Fibroblast of pulmonary artery (primary cell): ENCODE measurements at places on chromosomes 5 and 9.

DNA sequence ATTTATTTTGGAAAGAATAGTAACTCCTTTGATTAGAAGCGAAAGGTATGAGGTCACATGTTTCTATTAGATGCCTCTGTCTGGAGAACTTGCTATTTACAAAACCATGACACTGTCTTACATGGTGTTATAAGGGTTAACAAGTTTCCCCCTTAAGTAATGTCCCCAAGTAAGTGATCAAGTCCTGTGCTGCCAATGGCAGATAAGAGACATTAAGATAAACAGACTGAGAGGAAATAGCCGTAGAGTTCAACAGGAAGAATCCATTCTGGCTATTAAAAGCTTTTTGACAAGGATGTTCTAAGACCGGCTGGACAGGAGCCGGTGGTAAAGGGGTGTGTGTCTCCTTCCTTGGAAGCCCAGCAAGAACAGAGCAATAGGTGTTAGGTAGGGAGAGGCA lies 257.5 kb downstream of the GADD45G start:
- no peak for DNase-seq

DNA sequence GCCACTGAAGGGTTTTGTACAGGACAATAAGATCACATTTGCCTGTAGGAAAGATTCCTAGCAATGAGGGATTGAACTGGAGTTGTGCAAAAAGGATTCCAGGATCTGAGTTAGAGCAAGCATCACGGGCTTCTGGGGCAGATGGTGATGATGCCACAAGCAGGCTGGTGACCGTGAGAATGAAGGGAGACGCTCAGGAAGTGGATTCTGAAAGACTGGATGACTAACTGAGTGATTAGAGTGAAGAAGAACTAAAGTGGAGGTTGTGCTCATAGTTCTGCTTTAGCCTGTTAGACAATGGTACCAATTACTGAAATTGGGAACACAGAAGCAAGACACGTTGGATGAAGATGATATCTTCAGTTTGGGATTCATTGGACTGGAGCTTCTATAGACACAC lies 168.2 kb downstream of the CD180 start:
- peak; percentile 61 for DNase-seq

- DNase-seq = peak; percentile 31
Measured at GRCh38 chr5:39076757-39077728, 2.8 kb upstream of the RICTOR start.

DNA sequence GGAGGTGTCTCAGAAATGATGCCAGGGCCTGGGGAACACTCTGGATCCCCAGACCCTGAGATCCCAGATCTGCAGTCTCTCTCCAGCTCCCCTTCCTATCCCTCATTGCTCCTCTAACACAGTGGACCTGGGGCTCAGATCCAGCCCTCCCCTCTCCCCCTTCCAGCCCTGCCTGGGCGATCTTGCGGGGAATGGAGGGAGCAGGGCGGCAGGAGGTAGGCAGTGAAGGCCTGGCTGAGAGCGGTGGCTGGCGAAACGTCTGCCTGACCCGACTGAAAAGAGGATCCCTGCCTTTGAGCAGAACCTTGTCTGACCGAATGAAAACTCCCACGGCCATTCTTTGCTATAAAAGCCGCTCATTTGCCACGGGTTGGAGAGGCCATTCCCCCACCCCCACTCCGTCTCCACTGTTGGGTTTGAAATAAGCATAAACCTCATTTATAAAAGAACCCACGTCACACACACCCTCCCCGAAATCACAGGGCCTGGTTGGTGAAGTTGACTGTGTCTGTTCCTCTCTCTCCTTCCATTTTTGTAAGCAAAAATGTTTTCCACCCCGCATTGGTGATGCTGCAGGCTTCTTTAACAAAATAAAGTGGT lies 8.8 kb downstream of the MSX2 start:
- DNase-seq = no peak

GRCh38 chr5:10442576-10442975 lies 897 bp downstream of the ROPN1L start:
- no peak for DNase-seq

GRCh38 chr5:32174011-32174870 lies at the start of gene GOLPH3:
Gene GOLPH3, minus strand, starts transcription at chr5:32174319. Its CDS starts 285 bp downstream, at chr5:32174034.
- peak; percentile 86 for DNase-seq

GRCh38 chr5:177599731-177600507 lies at the start of gene B4GALT7:
Gene B4GALT7, plus strand, starts transcription at chr5:177600132. Its CDS starts 79 bp downstream, at chr5:177600211.
- peak; percentile 77 for DNase-seq

GRCh38 chr5:152288917-152289595 lies 116.0 kb downstream of the NMUR2 start:
- no peak for DNase-seq

- DNase-seq = no peak
Measured at GRCh38 chr9:128894764-128895163, 12.8 kb downstream of the LRRC8A start.

DNA sequence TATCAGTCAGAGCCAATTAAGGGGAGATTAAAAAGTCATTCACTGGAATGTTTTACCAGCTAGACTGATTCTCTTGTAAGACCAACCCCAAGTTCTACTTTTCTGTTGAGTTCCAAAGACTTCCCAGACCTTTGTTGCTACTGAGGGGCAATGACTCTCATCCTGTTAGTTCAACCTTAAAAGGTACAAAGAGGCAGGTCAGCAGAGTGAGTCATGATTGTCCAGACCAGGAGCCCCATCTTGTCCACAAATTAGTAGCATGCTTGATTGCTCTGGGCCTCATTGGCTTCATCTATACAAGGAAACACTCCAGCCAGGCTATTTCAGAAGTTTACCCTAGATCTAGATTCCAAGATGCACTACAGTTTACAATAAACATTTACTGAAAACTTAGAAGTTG lies 79.9 kb upstream of the IL7R start:
- DNase-seq = no peak

- DNase-seq = no peak
Measured at GRCh38 chr9:99066571-99066970, 38.3 kb upstream of the TGFBR1 start.

DNA sequence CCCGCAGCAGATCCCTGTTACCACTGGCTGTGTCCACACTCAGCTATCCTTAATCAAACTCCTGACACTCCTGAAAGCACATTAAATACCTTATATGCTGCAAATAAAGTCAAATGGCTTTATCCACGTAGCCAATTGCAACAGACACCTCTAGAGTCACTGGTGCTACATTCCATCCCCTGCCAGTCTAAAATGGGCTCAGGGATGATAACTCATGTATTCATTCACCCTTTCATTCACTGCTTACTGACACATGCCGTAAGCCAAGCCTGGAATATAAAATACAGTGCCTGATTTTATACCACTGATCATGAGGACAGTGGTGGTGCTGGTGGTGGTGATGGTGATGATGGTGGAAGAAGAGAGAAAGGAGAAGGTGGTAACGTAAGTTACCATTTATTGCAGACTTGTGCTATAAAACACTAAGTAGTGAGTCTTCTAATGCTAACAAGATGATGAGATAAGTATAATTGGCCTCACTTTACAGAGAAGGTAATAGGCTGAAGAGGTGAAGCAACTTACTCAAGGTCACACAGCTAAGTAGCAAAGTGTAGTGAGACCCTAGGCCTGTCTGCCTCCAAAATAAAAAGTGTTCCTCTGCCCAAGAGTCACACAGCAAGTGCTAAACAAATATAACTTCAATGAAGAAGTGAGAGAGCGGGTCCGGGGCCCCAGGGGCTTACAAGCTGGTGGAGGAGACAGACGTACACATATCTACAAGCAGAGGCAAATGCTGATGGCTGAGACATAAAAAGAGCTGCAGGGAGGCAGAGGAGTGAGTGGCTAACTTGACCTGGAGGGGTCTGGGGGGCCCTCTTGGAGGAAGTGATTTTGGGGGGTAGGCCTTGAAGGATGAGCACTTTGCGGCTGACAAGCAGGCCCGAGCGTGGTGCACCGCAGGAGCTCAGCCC lies 1.2 kb downstream of the TTLL11 start:
- DNase-seq = no peak

GRCh38 chr5:5353681-5354080 lies 68.8 kb upstream of the ICE1 start:
- no peak for DNase-seq

GRCh38 chr9:127038531-127038930 lies 83.9 kb downstream of the ANGPTL2 start:
- DNase-seq = no peak

- no peak for DNase-seq
Measured at GRCh38 chr5:17860660-17861315, 226.5 kb downstream of the TAF11L14 start.

DNA sequence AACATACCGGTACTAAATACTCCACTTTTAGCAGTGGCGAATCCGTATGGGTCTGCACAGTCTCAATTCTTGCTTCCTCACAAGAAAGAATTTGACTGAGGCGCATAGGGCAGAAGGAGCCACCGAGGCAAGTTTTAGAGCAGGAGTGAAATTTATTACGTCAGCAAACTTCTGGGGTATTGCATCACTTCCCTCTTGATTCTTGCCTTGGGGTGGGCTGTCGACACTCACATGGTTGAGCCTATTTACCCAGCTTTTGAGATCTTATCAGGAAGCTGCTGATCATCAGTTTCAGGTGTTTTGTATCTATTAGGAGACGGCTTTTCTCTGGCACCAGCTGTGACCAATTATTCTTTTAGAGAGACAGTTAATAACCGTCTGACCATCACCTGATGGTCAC lies 111.5 kb upstream of the CCNH start:
- DNase-seq = no peak

GRCh38 chr9:121085661-121086060 lies 10.9 kb downstream of the CNTRL start:
- DNase-seq = no peak

DNA sequence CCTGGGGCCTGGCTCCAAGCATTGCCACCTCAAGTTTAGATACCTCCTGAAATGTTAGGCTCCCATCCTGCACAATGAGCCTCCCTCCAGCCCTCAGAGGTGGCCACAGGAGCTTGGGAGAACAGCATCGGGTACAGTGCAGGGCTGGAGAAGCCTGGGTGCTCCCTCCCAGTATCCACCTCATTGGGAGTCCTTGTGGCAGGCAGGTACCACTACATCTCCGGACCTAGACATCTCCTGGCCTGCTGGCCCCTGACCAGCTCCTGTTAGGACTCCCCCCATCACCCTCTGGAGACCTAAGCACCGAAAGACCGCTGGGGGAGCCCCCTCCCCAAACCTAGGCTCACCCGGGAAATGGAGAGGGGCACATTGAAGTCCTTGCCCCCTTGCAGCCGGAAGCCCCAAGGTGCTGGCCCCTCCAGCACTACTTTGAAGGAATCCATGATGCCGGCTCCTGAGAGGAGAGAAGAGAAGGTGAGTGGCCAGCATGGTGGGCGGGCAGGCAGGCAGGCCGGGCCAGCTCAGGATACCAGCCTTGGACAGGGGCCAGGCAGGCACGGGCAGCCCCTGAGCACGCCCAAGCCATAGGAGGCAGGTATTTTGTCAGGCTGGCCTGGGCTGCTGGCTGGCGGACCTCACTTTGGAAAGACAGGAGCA lies 1.2 kb downstream of the PDLIM7 start:
- DNase-seq = peak; percentile 72
